ENCODE measurements at places on chromosomes 7 and 10. TPM values are rescaled to one million over a fixed set of nuclear protein-coding genes. Genes with fewer than 3 reads are reported as not detected.

GRCh38 chr10:60778971-60779796 is 906 bp downstream of the CDK1 start:
- no peak for DNase-seq

DNA sequence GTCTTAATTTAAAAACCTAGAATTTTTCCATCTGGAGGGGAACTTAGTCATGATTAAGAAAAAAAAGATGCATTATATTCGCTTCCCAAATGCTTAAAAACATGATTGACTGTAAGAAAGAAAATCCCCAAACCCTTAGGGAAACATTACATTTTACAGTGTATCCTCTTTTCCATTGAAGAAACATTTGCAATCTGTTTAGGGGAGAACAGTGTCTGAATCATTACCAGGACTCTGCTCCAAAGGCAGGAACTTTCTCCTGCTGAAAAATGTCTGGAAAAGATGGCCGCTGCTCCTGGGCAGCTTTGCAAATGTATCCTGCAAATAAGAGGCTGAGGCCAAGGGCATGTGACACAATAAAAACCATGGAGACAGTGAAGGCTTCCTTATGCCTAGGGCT is 173.7 kb downstream of the BUB3 start:
- no peak for DNase-seq

DNA sequence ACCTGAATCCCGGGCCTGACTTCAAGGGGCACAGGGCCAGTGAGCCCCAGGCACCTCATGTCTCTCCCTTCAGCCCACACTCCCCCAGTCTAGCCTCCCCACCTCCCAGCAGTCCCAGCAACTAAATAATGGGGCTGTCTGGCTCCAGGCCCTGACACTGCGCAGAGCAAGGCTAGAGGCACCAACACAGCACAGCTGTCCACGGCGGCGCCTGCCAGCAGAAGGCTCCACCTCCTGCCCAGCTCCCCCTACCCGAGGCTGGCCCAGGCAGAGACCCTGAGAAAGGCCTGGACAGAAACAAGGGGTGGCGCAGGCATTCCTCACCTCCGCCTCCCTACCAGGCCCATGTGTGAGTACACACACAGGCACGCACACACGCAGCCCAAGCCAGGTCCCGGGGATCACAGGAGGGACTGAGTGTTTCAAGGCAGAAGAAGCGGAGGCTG is 6.1 kb downstream of the KCNH2 start:
- peak; percentile 85 for DNase-seq

The ERLIN1 gene
- 10.7 TPM for total RNA-seq

The LDB3 gene
- 1,478 TPM for total RNA-seq

GRCh38 chr10:17219024-17219423 is 9.0 kb upstream of the VIM start:
- no peak for DNase-seq

GRCh38 chr10:91090761-91091529 is 129.5 kb upstream of the PCGF5 start:
- no peak for DNase-seq
